Dermis lymphatic vessel endothelial cell (primary cell): ENCODE measurements at places on chromosomes 13 and 19. TPM values are rescaled to one million over a fixed set of nuclear protein-coding genes. Genes with fewer than 3 reads are reported as not detected.

Gene B9D2
- 5.9 and 6.4 TPM in 2 replicates for total RNA-seq

Gene FFAR1
- total RNA-seq = not detected in 2 replicates

Gene WDR88
- total RNA-seq = under 0.01 and 0.09 TPM in 2 replicates

Gene CCDC70
- not detected in 2 replicates for total RNA-seq

Gene S1PR4
- 0.87 and 0.95 TPM in 2 replicates for total RNA-seq

Gene GPI
- 78.8 and 104 TPM in 2 replicates for total RNA-seq

Gene CD209
- total RNA-seq = 0.11 and 0.26 TPM in 2 replicates

Gene ZBTB45
- 3.7 and 4.4 TPM in 2 replicates for total RNA-seq

Gene C19orf33
- total RNA-seq = 3.1 and 7.9 TPM in 2 replicates

Gene IL11
- total RNA-seq = 0.33 TPM in 1 of 2 replicates, not detected in the other
